NCI-H1436 treated with DMSO at 0.1 percent for 48 hours (cell line): ENCODE measurements at places on chromosomes 1 and 21.

DNA sequence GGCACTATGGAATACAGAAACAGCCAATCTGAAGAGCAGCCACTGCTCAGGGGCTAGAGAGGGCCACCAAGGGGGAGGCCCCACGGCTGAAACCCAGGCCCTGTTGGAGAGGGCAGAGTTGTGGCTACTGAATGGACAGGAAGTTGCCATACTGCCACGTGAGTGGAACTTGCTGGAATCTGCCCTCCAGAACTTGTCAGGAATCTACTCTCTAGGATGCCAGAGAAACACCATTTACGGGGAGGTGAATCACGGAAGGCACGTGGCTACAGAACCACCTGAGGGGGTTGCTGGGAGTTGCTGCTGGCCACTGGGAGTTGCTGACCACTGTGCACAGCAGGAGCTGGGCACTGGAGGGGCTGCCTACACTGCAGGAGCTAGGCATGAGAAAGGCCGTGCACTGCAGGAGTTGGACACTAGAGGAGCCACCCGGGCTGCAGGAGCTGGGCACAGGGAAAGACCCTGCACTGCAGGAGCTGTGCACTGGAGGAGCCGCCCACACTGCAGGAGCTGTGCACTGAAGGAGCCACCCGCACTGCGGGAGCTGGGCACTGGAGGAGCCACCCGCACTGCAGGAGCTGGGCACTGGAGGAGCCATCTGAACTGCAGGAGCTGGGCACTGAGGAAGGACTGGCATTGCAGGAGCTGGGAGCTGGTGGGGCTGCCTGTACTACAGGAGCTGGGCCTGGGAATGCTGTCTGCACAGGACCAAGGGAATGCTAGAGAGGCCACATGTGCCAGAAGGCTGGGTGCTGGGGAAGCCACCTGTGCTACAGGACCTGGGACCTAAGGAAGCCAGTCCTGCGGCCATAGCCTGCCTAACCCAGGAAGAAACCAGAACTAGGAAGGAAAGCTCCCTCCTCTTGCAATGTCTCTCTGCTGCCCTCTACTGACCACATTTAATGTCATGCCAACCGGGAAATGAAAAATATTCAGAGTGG is 343.4 kb downstream of the MATN1 start:
- DNase-seq = peak; percentile 50

DNA sequence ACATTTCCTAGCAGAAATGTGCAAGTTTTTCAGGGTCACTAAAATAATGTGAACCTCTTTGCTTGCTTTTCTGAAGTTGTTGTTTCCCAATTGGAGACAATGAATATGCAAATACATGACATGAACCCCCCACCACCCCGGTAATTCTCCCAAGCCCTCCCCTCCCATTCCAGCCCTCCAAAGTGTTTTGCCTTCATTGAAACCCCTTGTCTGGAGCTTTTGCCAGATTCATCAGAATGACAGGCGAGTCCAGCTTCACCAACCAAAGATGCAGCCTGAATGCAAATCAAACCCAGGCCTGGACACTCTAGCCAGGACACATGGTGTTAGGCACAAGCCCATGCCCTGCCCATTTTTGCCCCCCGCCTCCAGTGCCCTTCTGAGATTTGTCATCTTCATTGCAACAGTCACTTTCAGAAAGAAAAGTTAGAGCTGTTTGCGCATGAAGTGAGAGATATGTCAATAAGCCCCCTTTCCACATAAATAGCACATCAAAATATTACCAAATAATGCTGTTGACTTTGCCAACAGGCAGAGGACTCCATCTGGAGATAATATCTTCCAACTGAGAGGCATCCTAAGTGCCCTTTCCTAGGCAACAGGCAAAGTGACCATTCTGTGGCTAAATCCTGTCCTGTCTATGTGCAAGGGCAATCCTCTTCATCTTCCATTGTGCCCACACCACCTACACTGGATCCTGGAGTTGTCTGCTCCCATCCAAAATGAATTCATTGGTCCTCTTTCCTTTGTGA is 145.6 kb upstream of the NFIA start:
- no peak for DNase-seq

DNA sequence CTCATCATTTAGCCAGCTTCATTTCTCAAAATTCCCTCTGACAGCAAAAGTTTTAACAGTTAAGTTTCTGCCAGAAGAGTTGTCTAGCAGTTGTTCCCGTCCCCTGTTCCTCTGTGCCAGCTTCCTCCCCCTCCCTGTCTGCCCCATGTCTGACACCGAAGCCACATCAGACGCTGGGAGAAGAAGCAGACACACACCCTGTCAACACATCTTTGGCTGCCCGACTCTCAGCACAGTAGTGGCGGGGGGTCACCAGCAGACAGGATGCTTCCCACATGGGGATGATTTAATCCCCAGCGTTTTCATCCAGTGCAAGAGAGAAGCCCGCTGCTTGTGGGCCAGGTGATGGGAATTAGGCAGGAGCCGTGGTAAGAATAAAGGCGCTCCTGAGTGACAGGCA is 379.4 kb upstream of the RUNX1 start:
- no peak for DNase-seq

DNA sequence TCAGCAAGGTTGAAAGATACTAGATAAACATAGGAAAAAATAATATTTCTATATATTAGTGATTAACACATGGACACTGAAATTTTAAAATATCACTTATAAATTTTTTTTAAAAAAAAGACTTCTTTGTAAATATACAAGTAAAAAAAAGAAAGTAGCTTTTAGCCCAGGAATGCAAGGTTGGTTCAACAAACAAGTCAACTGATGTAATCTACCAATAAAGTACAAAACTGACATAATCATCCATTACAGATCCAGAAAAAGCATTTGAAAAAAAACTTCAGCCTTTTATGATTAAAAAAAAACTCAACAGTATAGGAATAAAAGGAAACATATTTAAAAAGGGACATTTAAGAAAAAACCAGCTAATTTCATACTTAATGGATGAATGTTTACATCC is 48.4 kb downstream of the TRMT1L start:
- DNase-seq = no peak

GRCh38 chr1:112998592-112999235 is 42.7 kb upstream of the SLC16A1 start:
- no peak for DNase-seq

- no peak for DNase-seq
Observed at GRCh38 chr1:69221524-69221923, 346.2 kb upstream of the LRRC7 start.

DNA sequence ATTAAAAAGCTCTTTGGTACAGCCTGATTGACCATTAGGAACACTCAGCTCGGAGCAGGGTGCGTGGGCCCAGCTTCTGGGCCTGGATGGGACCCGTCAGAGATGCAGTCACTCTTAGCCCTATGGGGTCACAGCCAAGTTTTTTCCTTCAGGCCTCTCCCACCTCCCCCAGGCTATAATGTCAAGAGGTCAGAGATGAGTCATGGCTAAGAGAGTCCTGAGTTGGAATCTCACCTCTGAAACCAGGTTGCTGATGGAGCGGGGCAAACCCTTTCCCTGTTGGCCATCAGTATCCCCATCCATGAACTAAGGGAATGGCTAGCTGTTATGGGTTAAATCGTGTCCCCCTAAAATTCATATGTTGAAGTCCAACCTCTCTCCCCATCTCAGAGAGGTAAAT is 195.9 kb upstream of the POU3F1 start:
- DNase-seq = no peak

DNA sequence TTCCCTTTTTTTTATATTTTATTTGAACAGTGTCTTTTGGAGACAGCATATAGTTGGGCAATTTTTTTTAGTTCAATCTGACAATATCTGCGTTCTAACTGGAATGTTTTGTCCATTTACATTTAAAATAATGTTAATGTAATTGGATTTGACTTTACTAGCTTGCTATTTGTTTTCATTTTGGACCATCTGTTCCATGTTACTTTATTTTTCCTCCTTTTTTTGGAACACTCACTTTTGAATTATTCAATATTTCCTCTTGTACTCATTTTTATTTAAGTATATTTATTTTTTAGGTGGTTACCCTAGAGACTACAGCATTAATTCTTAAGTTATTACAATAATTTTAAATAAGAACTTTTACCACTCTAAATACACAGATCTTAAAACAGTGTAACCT is 62.8 kb upstream of the C1orf87 start:
- DNase-seq = no peak

GRCh38 chr1:12464598-12465056 is 153.4 kb downstream of the DHRS3 start:
- DNase-seq = no peak

- DNase-seq = no peak
Observed at GRCh38 chr21:27421654-27422053, 454.8 kb upstream of the ADAMTS5 start.

DNA sequence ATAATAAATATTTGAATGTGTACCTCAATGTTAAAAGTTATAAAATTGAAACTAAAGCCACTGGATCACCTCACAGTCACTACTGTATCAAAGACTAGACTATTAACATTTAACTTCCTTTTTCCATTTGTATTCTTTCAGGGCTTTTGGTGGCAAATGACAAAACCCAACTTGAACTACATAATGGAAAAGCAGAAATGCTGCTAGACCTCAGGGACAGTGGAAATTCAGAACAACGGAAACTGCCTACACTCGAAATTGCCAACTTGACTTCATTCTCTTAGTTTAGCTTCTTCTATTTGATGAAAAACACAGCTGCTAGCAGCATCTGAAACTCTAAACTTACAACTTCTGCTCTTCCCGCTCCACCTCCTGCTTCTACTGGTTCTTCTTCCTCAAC is 34.9 kb upstream of the NTNG1 start:
- DNase-seq = no peak

- peak; percentile 68 for DNase-seq
Observed at GRCh38 chr1:82697965-82698364, 897.2 kb downstream of the ADGRL2 start.

DNA sequence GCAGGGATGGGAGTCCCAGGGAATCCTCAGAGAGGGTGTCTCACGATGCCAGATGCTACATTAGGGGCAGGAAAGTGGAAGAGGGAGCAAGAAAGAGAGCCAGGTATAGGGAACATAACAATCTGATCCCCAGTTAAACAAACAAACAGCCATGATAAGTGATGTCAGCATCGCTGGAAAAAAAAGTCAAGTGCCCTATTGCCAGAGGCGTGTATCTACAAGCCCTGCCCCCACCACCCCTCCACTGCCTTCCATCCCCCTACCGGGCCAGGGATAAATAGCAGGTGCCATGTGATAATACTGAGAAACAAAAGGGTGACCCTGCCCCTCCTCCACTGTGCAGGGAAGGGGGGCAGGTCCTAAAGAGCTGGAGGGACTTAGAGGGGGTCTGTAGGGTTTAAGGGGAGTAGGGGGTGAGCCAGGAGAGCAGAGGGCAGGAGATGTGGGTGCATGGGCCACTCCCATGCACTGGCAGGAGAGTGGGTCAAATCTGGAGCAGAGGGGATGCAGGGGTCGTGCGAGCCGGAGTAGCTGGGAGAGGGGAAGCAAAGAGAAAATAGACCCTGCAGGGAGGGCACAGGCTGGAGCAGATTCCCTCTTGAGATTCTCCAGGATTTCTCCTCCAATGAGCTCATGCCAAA is 3.4 kb downstream of the SLC26A9 start:
- DNase-seq = peak; percentile 84

DNA sequence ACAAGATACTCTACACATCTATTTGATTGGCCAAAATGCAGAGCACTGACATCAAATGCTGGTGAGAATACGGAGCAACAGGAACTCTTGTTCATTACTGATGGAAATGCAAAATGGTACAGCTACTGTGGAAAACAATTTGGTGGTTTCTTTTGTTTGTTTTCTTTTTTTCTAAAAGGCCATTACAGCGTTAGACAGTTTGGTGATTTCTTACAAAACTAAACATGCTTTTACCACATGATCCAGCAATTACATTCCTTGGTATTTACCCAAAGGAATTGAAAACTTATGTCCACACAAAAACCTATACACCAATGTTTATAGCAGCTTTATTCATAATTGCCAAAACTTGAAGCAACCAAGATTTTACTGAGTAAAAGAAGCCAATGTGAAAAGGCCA is 66.4 kb upstream of the FBXO28 start:
- no peak for DNase-seq

GRCh38 chr1:185862235-185862634 is 128.0 kb downstream of the HMCN1 start:
- DNase-seq = no peak

DNA sequence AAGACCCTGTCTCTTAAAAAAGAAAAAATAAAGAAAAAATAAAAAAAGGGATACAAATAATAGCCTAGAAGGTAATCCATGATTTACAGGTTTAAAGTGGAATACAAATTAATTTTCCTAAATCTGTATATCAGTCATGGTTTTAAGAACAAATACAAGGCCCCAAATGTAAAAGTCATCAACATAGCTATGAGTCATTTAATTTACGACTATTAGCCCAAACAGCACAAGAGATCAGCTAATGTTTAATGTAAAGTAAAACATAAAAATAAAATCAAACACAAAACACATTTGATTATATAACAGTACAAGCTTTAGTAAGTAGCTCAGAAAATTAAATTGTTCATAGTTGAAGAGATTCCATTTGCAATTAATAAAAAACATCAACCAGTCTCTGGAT is 20.3 kb upstream of the TAL1 start:
- DNase-seq = no peak

GRCh38 chr1:167119696-167120095 is 25.8 kb downstream of the STYXL2 start:
- no peak for DNase-seq

DNA sequence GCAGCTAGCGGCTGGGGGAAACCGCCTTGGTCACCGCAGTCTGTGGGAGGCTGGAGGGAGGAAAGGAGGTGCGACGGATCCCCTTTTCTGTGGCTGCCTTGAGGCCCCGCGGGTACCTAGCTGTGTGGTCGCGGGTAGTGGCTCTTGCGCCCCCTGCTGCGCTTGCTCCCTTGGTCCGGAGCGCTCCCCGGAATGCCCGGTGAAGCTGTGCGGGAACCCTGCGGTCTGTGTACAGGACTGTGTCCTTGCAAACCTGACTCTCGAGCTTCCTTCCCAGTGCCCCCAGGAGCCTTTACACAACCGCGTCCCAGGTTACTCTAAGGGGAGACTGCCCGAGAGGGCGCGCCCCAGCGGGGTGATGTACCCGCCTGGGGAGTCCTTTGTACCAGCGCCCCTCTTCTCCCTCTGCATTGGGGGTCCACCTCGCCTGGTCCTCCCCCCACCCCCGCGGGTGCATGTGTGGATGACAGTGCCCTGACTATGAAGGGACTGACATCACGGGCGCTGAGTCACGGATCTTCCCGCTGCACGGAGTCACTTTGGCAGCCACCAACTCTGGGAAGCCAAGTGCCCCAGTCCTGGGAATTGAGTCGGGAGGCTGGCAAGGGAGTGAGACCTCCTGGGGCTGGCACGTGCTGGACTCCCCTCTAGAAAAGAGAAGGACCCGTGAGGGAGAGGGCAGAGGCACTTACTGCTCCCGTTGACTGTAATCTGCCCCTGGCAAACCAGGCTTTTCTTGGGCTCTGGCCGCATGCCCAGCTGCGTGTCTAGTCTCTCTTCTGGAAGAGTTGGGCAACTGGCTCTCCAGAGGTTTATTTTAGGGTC is 816 bp downstream of the IL6R start:
- no peak for DNase-seq
